ENCODE measurements at places on chromosomes 12 and 14.

DNA sequence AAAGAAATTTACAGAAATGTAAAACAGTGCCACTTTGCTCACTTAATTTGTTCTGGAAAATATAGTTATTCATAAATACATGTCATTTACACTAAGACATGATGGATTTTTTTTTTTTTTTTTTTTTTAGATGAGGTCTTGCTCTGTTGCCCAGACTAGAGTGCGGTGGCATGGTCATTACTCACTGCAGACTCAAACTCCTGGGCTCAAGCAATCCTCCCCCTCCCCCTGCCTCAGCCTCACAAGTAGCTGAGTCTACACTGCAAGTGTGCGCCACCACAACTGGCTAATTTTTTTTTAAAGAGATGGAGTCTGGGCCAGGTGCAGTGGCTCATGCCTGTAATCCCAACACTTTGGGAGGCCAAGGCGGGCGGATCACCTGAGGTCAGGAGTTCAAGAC is 101.2 kb downstream of the PPP2R5C start:
- DNase-seq = no peak

GRCh38 chr12:13405961-13406703 is 209.6 kb downstream of the EMP1 start:
- no peak for DNase-seq

- DNase-seq = no peak
These were observed 72.8 kb downstream of the GALNT4 start for GRCh38 chr12:89451841-89452251.

- DNase-seq = no peak
These were observed 7.3 kb downstream of the SMIM10L1 start for GRCh38 chr12:11178250-11178649.

GRCh38 chr12:52615208-52615868 is 3.0 kb downstream of the KRT73 start:
- no peak for DNase-seq

DNA sequence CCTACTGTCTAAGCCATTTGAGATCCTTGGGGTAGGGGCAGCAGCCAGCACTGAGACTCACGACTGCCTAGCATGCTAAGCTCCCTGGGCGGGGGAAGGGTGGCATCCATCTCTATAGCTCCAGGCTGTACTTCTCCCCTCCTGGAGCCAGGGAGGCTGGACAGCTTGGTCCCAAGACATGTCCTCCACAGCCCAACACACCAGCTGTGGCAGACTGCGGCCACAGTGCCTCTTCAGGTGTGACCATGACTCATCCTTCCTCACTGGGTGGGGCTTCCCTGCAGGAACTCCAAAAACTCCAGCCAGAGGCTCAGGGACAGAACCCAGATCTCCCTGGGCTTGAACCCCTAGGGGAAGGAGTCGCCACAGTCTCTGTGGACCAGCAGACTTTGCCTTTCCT is 193.9 kb downstream of the GPHN start:
- DNase-seq = no peak

- peak; percentile 32 for DNase-seq
These were observed 135.7 kb downstream of the PPM1H start for GRCh38 chr12:62799126-62799736.

DNA sequence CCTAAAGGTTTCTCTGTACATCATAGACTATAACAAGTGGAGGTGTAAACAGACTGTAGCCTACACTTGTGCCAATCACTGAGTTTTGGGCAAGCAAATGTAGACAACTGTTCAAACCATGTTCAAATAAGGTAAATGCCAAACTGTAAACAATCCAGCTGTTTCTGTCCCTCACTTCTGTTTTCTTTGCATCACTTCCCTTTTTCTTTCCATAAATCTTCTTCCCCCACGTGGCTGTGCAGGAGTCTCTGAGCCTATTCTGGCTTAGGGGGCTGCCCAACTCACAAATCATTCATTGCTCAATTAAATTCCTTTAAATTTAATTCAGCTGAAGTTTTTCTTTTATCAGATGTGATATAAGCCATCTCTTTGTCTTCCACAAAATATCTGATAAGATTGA is 65.1 kb upstream of the CPM start:
- DNase-seq = no peak

DNA sequence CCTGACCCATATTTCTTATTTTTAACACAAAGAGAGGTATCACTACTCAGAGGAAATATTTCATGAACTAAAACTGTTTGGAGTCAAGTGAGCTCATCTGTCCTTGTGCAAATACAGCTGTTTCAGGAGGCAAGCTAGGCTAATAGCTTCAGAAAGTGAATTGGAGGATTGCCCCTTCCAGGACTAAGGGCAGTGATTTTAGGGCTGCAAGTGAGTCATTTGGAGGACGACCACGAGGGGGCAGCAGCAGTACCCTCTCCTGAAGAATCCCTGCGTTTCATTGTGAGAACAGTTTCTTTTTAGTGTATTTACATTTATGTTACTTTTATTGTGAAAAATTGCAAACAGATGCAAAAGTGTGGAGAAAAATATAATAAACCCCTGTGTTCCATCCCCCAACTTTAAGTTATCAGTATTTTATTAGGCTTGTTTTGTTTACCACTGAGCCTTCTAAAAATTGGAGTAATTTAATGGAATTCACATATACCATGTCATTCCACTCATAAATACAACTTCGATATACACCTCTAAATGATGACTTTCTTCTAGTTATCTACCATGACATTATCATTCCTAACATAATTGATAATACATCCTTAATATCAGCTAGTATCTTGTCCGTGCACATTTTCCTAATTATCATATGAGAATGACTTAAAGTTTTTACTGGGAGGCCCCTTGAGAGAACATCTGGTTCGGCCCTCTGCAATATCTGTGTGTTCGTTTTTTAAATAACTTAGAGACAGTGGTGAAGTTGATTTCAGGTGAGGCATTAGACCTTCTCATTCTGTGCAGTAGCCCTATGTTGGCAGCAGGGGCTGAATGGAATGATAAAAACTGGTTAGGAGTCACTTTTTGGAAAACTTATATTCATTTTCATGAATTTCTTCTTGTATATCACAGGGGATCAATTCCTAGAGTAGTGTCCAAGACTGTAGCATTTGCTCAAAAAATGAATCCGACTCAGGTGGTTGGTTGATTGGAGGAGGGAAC is 13.7 kb downstream of the FOXJ2 start:
- DNase-seq = peak; percentile 85

DNA sequence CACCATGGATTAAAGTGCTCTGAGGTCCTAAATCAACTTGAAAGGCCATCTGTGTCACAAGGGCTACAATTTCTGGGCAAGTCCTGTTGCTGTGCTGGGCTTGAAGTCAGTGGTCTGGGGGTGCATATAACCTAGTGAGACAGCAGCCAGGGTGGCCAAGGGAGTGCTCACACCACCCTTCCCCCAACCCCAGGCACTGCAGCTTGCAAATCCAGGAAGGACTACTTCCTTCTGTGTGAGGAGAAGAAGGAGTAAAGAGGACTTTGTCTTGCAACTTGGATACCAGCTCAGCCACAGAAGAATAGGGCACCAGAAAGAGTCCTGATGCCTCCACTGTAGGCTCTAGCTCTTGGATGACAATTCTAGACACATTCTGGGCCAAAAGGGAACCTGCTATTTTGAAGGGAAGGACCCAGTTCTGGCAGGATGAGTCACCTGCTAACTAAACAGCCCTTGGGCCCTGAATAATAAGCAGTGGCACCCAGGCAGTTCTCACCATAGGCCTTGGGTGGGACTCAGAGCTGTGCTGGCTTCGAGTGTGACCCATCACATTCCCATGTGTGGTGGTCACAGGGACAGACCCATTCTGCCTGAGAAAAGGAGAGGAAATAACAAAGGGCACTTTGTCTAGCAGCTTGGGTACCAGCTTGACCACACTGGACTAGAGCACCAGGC is 32.6 kb upstream of the DHRS7 start:
- DNase-seq = no peak

DNA sequence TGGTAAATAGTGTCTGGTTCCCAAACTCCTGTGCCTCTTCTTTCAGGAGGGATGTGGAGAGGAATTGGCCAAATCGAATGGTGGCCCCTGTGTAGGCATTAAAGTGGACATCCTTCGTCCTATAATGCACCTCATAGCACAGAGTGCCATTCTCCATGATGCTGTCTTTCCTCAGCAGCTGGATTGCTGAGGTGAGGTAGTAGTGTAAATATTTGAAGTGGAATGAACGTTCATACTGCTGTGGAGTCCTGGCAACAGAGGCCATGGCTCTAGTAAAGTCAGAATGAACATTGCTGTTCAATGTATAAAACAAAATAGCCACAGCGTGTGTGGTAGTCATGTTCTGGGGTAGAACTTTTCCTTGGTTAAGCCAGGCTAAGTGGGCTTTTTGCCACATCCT is 2.7 kb downstream of the ART4 start:
- no peak for DNase-seq

DNA sequence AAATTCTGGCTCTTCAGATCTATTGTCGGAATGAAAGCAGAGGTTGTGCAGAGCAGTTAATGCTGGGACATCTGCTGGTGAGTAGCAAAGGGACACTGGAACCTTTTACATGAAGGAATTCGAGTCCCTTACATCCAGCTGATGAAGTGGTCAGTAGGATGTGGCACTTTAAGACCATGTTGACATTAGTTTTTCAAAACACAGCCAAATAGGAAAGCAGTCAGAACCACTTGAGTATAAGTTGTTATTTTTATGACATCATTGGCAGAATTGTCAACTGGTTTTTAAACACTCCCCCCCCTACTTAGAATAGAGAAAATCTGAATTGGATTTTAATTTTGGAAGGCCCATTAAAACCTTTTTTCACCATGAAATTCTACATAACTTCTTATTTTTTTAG is 46.8 kb upstream of the AMN start:
- DNase-seq = no peak

GRCh38 chr12:55720071-55720564 is at the start of gene RDH5:
TSS of gene RDH5 (plus strand) at chr12:55720393. CDS start at chr12:55721185, 792 bp downstream.
- DNase-seq = no peak

- DNase-seq = no peak
These were observed 7.6 kb upstream of the PLD4 start for GRCh38 chr14:104917116-104917515.

DNA sequence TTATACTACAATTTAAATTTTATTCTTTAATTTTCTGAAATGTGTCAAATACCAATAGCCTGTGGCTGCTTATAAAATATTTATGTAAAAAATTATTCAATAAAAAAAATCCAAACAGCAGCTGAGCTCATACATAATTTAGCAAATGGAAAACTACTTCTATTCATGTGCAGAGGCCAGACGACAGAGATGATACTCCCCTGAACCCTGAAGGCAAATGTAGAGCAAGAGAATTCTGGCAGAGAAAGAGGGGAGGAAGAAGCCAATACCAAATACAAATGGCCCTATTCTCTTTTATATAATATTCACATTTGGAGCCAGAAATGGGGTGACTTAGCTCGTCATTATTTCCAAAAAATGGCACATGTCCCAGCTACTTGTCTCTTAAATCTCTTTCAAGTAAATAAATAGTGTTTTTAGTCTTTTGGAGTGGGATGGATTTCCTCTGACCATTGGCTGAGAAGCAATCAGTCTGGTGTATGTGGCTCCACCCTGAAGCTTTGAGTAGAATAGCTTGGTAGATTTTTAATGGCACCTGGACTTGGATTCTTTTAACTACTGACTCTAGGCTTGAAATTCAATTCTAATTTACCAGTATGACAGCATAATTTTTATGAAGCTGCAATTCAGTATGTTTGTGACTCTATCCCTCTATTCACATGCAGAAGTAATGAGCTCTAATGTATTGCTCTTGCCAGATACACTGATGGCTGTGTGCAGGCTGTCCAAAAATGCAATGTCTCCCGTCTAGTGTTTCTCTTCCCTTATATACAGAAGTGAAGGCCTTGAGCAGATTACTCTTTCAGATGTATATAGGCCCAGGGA is 113.4 kb upstream of the SCAF11 start:
- DNase-seq = no peak

DNA sequence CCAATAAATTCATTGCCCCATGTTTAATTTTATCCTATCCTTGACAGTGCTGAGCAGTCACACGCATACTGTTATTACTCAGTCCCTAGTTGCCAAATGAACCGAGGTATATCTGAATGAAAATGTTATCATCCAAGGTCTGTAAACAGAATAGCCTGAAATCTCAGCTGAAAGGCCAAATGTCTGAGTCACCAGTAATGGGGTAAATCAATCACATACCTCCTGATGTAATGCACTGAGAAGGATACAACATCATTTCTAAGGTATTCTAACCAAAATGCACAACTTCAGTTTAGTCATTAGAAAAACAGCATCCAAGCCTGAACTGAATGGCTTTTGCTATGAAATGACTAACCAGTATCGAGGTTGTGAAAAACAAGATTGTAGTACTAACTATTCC is 228.6 kb downstream of the DPF3 start:
- no peak for DNase-seq

DNA sequence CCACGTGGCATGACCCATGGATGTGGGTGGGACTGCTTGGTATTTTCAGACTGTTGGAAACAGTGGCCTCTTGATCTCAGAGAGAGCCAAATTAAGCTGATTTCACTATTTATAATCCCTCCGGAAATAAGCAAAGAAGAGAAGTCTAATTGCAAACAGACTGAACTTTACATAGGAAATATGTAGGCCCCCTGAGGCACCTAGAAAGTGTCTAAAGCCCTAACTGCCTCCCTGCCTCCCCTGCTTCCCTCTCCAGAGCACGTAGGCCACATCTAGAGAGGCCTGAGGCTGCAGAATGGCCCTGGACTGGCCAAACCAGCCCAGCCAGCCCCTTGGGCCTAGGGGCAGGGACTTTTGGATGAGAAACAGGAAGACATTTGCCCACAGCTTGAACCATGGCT is 123.8 kb downstream of the ZFP36L1 start:
- DNase-seq = no peak

GRCh38 chr14:97634751-97635150 is 837.6 kb downstream of the VRK1 start:
- DNase-seq = peak; percentile 34

- no peak for DNase-seq
These were observed 22.4 kb upstream of the FKBP4 start for GRCh38 chr12:2772370-2772769.

GRCh38 chr14:96848011-96848410 is 50.8 kb downstream of the VRK1 start:
- DNase-seq = no peak

- DNase-seq = peak; percentile 75
These were observed 14.0 kb downstream of the ABCB9 start for GRCh38 chr12:122951979-122952892.

- DNase-seq = no peak
These were observed 63.8 kb downstream of the SUSD6 start for GRCh38 chr14:69675245-69675583.

- no peak for DNase-seq
These were observed 21.3 kb upstream of the CABP1 start for GRCh38 chr12:120618954-120619615.

GRCh38 chr12:121139286-121139685 is 6.6 kb downstream of the P2RX7 start:
- DNase-seq = no peak

- no peak for DNase-seq
These were observed 393.8 kb downstream of the LRFN5 start for GRCh38 chr14:42000450-42000849.

GRCh38 chr12:113196990-113197389 is 11.5 kb downstream of the RITA1 start:
- DNase-seq = peak; percentile 44

GRCh38 chr14:91406982-91407381 is 10.6 kb downstream of the CCDC88C start:
- no peak for DNase-seq

GRCh38 chr12:6295094-6295811 is 15.2 kb upstream of the PLEKHG6 start:
- DNase-seq = no peak

Data from activated CD4-positive, alpha-beta T cell treated with anti-CD3 and anti-CD28 coated beads, Interleukin-2, amount 50 U/mL, for 1 hour (primary cell).